Pulmonary artery endothelial cell (primary cell): ENCODE measurements at places on chromosomes 6 and 20. TPM values are rescaled to one million over a fixed set of nuclear protein-coding genes. Genes with fewer than 3 reads are reported as not detected.

- no peak for DNase-seq
These were observed 458.7 kb upstream of the HSF2 start for GRCh38 chr6:121940728-121941127.

DNA sequence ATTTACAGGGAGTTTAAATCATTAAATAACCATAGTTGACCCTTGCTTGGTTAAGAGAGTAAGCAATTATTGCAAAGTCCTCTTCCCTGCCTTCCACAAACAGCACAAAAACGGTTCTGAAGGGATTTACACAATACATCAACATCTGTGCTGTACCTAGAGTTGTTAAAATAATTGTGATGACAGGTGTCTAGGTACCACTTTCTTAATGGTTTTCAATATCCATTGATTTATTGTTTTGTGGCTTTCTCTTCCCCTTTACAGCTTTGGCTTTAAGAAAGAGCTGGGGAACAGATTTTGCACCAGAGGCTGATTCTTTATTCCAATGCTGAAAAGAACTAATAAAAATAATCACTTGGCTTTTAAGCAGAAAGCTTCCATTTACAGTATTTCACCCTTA lies 598 bp upstream of the SOX4 start:
- no peak for DNase-seq

GRCh38 chr20:61464307-61465303 lies 212.5 kb downstream of the CDH4 start:
- DNase-seq: no peak

FAM217A gene
- not detected in 2 replicates for total RNA-seq

DNA sequence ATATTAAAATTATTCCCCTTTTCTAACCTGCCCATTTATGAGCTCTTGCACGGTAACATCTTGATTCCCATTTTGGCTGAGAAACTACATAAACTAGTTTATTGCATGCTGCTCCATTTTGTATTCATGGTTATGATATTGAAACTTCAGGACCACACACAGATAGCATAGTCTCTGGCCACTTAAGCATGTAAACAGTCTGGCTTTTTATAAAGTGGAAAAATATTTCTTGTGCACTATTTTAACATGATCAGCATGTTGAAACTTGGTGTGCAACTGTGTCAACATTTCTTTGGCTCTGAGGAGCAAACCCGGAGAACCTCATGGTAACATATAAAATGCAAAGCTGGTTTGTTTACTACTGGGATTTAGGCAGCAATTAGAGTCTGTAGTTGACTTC lies 70.7 kb downstream of the SLX4IP start:
- no peak for DNase-seq

GRCh38 chr6:35505999-35506412 lies 6.7 kb downstream of the TULP1 start:
- DNase-seq: no peak

NELFCD gene
- total RNA-seq: 71.7 and 76.5 TPM in 2 replicates

DNA sequence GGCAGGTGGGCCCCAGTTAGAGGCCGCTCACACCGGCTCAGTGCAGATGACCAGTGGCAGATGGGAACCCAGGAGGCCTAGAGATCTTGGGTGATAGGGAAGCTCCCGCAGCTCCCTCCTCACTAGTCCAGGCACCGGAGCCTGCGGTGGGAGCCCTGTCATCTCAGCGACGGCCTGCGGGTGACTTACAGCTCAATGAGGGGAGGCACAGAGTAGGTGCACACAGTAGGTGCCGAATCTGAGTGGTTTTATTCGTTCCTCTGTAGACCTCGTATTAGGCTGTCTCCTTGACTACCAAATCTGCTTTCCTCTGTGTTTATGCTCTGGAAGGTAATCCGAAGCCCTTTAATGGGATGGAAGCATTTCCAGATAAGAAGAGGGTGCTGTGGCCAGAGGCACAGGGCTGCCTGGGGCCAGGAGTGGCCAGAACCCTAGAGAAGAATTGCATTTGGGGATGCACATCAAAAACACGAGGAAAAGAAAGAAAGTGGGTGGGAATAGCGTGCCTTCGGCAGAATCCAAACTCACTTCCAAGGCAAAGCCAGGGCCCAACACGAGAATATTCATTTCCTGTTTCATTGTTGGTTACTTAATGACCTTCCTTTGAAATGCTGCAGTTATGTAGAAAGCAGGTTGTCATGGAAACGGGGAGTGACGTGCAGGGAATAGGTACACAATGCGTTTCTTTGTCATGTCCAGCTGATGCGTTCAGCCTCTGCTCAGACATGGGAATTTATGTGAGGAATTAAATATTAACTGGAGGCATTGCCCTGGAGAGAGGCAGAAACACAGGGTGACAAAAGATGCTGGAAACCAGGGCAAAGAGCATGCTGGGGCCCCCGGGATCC lies 24.7 kb downstream of the MYT1 start:
- DNase-seq: peak; percentile 88

EYS gene
- total RNA-seq: under 0.01 TPM in 1 of 2 replicates, not detected in the other

DNA sequence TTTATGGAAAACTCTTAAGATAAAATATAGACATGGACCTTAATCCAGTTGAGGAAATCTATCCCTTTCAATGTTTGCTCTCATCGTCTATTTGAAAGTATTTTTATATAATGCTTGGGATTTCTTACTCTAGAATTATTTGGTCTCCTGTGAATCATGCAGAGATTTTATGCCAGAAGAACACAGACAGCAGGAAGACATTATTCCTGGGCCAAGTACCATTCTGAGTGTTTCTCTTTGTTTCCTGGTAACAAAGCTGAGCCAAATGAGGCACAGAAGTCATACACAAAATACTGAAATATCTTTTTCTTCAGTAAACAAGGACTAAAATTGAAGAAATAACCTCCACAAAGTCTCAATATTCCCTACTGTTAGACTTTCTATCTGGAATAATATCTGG lies 538.2 kb upstream of the EYS start:
- DNase-seq: no peak

IRAK1BP1 gene
- 3.0 and 4.5 TPM in 2 replicates for total RNA-seq

MYCT1 gene
- 131 and 148 TPM in 2 replicates for total RNA-seq

GRCh38 chr6:21331235-21331634 lies 262.3 kb upstream of the SOX4 start:
- DNase-seq: no peak

- DNase-seq: no peak
These were observed 477.7 kb downstream of the TFAP2A start for GRCh38 chr6:9937031-9937763.

DNA sequence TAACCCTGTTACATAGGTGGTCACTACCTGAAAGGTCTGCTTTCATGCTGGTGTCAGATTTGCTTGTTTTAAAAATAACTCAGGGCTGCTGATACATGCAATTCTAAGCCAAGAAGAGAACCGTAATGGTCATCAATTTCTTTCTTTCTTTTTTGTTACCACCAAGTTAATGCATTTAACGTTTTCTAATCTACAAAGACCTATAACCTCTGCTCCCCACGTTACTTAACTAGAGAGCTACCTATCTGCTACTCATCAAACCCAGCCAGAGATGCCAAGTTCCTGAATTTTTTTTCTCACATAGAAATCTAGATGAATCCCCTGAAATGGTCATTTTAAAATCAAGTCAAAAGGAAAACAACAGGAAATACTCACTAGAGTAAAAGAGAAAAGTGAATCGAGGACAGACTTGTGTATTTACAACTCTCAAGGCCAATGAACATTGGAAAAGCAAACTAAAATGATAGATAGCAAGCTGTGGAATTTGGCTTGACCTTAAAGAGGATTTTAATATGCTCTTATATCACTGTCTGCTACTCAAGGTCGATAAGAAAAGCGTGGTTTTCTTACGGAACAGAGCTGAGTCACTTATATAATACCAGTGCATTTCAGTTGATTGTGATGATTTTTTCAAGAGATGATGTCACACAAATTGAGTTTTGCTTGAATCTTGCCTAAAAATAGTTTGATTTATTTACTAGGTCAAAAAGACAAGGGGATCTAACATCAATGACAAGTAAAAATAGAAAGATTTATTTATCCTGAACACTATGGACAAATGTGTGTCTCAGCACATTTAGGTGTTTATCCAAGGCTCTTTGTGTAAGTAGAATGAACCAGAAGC lies 67.9 kb downstream of the SGK1 start:
- DNase-seq: peak; percentile 7

- DNase-seq: no peak
These were observed 131.3 kb downstream of the GJA10 start for GRCh38 chr6:90025523-90026061.

DNA sequence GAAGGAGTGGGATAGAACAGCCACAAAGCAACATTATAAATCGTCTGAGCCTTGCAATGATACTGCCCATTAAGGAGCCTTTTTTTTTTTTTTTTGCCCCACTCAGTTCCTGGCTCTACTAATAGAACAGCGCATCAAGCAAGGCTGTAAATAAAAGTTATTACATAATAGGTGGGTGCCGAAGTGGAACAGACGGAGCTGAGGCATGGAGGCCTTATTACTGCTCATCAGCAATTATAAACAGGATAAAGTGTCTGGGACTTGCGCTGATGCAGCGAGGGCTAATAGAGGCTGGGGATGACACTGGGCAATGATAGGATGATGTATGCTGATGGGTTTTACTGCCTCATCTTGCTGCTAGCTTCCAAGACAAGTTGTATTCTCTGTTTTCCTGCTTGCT lies 272.1 kb downstream of the ZFAND3 start:
- no peak for DNase-seq

MARCKS gene
- 171 TPM in 2 replicates for total RNA-seq

GRCh38 chr20:57682184-57683101 lies 27.4 kb downstream of the PMEPA1 start:
- DNase-seq: no peak

PREX1 gene
- total RNA-seq: 105 and 115 TPM in 2 replicates

GRCh38 chr6:43013097-43013842 lies 476 bp downstream of the MEA1 start:
- no peak for DNase-seq

GRCh38 chr6:169528755-169529154 lies 173.1 kb downstream of the WDR27 start:
- no peak for DNase-seq

- peak; percentile 96 for DNase-seq
These were observed 6.3 kb downstream of the SDCBP2 start for GRCh38 chr20:1322511-1323245.

DNA sequence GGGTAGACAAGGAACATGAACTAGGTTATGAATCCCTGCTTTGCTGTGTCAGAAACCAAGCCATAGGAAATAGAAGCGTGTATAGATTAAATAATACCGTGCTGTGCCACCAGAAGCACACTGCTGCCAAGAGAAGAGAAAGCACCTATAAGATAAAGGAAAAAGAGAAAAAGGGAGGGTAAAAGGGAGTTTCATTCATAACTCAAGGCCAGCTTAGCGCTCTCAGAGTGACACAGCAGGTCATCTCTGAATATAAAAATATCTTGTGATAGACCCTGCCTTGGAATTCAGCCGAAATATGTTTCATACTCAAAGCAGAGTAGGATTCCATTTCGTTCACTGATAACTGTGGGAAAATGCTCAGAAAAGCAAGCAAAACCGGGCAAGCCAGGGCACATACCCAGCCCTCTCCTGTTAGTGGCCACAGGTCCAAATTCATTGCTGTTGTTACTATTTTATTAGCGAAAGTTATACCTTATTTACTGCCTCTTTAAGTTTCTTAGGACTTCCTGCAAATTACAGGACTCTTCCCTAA lies 8.7 kb downstream of the JAG1 start:
- DNase-seq: no peak

DNA sequence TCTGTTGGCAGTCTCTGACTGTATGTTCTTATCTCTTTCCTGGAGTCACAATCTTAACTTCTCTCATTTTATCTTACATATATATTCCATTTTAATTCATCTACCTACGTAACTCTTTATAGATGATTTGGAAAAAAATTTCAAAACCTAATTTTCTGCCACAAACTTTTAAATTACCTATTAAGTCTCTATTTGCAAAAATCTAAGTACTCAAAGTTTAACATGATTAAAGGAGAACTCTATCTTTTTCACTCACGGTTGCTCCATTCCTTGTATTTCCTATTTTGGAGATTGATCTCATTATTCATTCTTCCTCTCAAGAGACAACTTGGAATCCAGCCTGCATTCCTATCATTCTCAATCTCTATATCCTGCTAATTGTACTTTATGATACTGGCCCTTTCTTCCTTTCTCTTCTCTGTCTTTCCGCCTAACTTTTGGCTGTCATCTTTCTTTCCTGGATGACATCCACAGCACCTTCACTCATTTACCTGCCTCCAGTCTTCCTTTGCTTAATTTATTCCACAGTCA lies 1071.1 kb upstream of the CITED2 start:
- DNase-seq: peak; percentile 37

RNF182 gene
- total RNA-seq: 0.20 and 0.25 TPM in 2 replicates

DNA sequence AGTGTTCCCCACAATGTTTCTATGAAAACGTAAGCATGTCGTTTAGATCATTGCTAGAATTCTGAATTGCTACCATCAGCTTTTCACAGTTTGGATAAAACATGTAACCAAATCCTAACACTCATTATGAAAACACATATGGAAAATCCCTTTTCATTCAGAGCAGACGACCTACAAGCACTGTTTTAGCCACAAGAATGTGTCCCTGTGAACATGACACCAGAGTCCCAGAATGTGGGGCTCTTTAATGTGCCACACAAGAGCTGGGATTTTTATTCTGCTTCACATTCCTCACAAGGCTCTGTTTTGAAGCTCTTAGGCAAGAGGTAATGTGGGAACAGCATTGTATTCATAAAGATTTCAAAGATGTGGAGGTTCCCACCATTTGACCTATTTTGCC lies 141.1 kb upstream of the CITED2 start:
- no peak for DNase-seq

DNA sequence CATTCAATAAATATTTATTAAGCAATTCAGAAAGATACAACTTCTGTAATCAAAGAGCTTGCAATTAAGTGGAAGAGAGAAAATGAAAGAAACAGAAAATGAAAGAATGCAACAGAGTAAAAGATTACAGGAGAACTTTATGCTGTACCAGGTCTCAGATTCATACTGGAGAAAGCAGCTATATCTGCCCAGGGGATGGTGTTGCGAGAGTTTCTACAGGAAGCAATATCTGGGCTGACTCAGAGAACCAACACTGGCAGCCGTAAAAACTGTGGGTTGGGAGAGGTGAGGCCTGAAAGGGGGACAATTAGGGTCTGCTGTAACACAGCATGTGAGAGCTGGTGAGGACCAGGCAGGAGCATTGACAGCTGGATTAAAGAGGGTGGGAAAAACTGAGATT lies 256.7 kb upstream of the TCF21 start:
- DNase-seq: no peak

PPP1R3G gene
- total RNA-seq: 0.33 and 0.39 TPM in 2 replicates

EFHC1 gene
- 12.8 and 13.1 TPM in 2 replicates for total RNA-seq

- DNase-seq: no peak
These were observed 45.8 kb downstream of the OR2J2 start for GRCh38 chr6:29216528-29216927.

DNA sequence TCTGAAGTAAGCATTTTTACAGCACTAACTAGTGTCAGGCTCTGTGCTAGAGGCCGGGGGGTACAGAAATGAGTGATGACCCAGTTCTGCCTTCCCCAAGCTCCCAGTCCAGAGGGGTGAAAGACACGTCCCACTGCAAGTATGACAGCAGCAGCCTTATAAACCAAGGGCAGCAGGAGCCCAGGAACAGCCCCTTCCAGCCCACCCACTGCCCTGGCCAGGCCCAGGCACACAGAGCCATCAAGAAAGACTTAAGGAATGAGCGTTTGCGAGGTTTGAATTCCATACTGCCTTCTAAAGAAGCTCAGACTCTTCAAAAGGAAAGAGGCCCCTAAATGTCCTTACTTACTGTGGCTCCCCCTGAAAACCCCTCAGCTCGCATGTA lies 10.0 kb downstream of the TRERF1 start:
- no peak for DNase-seq

UTRN gene
- 229 and 250 TPM in 2 replicates for total RNA-seq
